T-helper 2 cell treated with Interferon-gamma antibody and Interleukin-4, amounts not matched to agents 100 ng/mL and 5 ng/mL, for 36 hours (primary cell): ENCODE measurements at places on chromosomes 5 and 9. TPM values are rescaled to one million over a fixed set of nuclear protein-coding genes. Genes with fewer than 3 reads are reported as not detected.

Gene QRFP
- total RNA-seq, result not detected in 2 replicates

Gene NOXA1
- total RNA-seq, result 0.80 and 0.98 TPM in 2 replicates

Gene OGN
- total RNA-seq, result not detected in 2 replicates

Gene BTNL8
- total RNA-seq, result not detected in 2 replicates

Gene FCN2
- not detected in 2 replicates for total RNA-seq

Gene ANKRD33B
- 5.7 TPM in 2 replicates for total RNA-seq

Gene JAKMIP2
- 7.6 and 9.5 TPM in 2 replicates for total RNA-seq

Gene C5orf46
- not detected in 2 replicates for total RNA-seq

Gene CEL
- total RNA-seq, result 2.5 TPM in 2 replicates

Gene OBP2B
- not detected in 2 replicates for total RNA-seq

Gene OR13F1
- not detected in 2 replicates for total RNA-seq

Gene PCDHGB6
- 0.25 and 0.41 TPM in 2 replicates for total RNA-seq

Gene UQCRQ
- 330 and 336 TPM in 2 replicates for total RNA-seq

Gene ORM2
- not detected in 2 replicates for total RNA-seq

Gene NUDT12
- 1.2 TPM in 2 replicates for total RNA-seq

Gene SHISAL2B
- not detected in 2 replicates for total RNA-seq

Gene DOCK8
- total RNA-seq, result 274 and 280 TPM in 2 replicates

Gene CSF2
- 54.1 TPM in 2 replicates for total RNA-seq

Gene ADAMTS12
- not detected in 2 replicates for total RNA-seq

Gene TICAM2
- 0.84 and 1.00 TPM in 2 replicates for total RNA-seq

Gene MEF2C
- 0.02 and 0.25 TPM in 2 replicates for total RNA-seq

Gene MGAT4B
- 82.5 and 86.8 TPM in 2 replicates for total RNA-seq

Gene NXNL2
- total RNA-seq, result not detected in 2 replicates

Gene EFNA5
- total RNA-seq, result 0.11 and 0.23 TPM in 2 replicates

Gene TIFAB
- not detected in 2 replicates for total RNA-seq

Gene TDRD7
- 10.5 and 10.6 TPM in 2 replicates for total RNA-seq

Gene PLAA
- 37.9 TPM in 2 replicates for total RNA-seq

Gene PCDHB1
- total RNA-seq, result not detected in 2 replicates

Gene TMEM252
- total RNA-seq, result not detected in 2 replicates

Gene CDK9
- total RNA-seq, result 102 and 104 TPM in 2 replicates

Gene AQP7
- total RNA-seq, result 0.48 and 0.66 TPM in 2 replicates

Gene ADAMTS13
- 2.3 TPM in 2 replicates for total RNA-seq

Gene PCDHA1
- total RNA-seq, result not detected in 2 replicates

Gene TLN1
- total RNA-seq, result 360 and 382 TPM in 2 replicates

Gene SPATA31A3
- not detected in 2 replicates for total RNA-seq

Gene NUTM2G
- total RNA-seq, result not detected in 2 replicates

Gene PDE4D
- total RNA-seq, result 59.4 and 60.2 TPM in 2 replicates

Gene HTR1A
- not detected in 2 replicates for total RNA-seq

Gene PTCD2
- total RNA-seq, result 7.9 and 8.0 TPM in 2 replicates

Gene SNCB
- not detected in 2 replicates for total RNA-seq

Gene PCSK5
- 3.0 and 3.1 TPM in 2 replicates for total RNA-seq

Gene SLC36A3
- not detected in 2 replicates for total RNA-seq

Gene SLC4A9
- total RNA-seq, result not detected in 2 replicates

Gene AMBP
- not detected in 2 replicates for total RNA-seq

Gene SLC38A9
- 28.2 and 30.0 TPM in 2 replicates for total RNA-seq

Gene MACROH2A1
- 315 and 325 TPM in 2 replicates for total RNA-seq

Gene KCNMB1
- 0.05 TPM in 1 of 2 replicates, not detected in the other for total RNA-seq

Gene MLANA
- total RNA-seq, result not detected in 2 replicates

Gene TRUB2
- total RNA-seq, result 25.8 and 26.9 TPM in 2 replicates

Gene BARHL1
- not detected in 2 replicates for total RNA-seq

Gene DBN1
- 9.0 and 10.6 TPM in 2 replicates for total RNA-seq

Gene AQP3
- total RNA-seq, result 109 and 113 TPM in 2 replicates

Gene KIF20A
- 40.2 and 42.9 TPM in 2 replicates for total RNA-seq

Gene GPR150
- total RNA-seq, result 0.30 and 0.48 TPM in 2 replicates

Gene RANBP6
- total RNA-seq, result 19.9 and 20.5 TPM in 2 replicates
